ENCODE measurements at places on chromosomes 16 and 17. TPM values are rescaled to one million over a fixed set of nuclear protein-coding genes. Genes with fewer than 3 reads are reported as not detected.

PRSS53 gene
- 0.31 TPM for total RNA-seq

BFAR gene
- 85.7 TPM for total RNA-seq

EXOSC6 gene
- 15.7 TPM for total RNA-seq

TUBG2 gene
- total RNA-seq: 5.5 TPM

SRL gene
- total RNA-seq: not detected

GFAP gene
- total RNA-seq: not detected

C17orf100 gene
- total RNA-seq: 0.29 TPM

ZFP3 gene
- 0.04 TPM for total RNA-seq

TNFRSF17 gene
- not detected for total RNA-seq

AXIN2 gene
- total RNA-seq: 1.8 TPM

NPIPA3 gene
- not detected for total RNA-seq

PRR15L gene
- not detected for total RNA-seq

HS3ST3B1 gene
- total RNA-seq: 9.7 TPM

KRTAP2-1 gene
- not detected for total RNA-seq

ZG16 gene
- total RNA-seq: not detected

GRCh38 chr16:81784072-81784795, 5.1 kb downstream of the PLCG2 start:
- no peak for DNase-seq

- no peak for DNase-seq
Observed at GRCh38 chr16:1494129-1494640, 1.0 kb downstream of the TELO2 start.

- DNase-seq: no peak
Observed at GRCh38 chr17:38511150-38512108, 83.2 kb downstream of the ARHGAP23 start.

- DNase-seq: no peak
Observed at GRCh38 chr17:75808549-75808904, 23.9 kb downstream of the UNK start.

DNA sequence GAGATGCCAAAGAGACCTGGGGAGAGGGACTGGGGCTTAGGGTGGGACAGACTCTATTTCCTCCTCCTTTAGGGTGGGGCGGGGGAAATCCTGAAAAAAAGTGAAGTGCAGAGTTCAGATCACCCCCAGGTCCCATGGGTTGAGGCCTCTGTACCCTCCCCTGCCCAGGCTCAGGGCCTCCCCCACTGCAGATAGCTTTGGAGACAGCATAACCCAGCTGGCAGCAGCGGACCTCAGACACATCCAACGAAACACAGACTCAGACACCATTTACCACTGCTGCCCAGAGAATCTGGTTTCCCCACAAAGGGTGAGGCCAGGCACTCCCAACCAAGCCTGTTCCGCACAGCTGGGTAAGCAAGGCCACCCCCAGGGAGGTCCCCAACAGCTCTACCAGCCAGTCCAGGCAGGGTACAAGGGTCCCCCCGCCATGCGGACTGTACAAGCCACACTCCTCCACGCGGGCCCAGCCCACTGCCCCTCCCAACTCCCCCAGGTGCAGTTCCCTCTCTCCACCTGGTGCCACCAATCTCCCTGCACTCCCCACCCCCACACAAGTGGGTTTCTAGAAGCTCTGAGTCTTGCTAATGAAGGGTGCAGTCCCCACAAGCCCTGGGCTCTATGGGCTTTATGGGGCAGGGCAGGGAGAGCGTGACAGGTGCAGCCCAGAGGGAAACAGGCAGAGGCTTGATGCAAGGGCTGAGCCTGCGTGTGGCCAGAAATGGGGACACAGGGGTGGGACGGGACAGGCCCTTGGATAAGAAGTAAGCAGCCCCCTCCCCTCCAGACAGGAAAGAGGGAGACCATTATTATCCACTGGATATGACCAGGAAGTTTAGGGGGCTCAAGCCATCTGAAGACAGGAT, 8.9 kb downstream of the RHBDF2 start:
- DNase-seq: no peak

- DNase-seq: no peak
Observed at GRCh38 chr17:58371300-58371950, 19.4 kb upstream of the SUPT4H1 start.

DNA sequence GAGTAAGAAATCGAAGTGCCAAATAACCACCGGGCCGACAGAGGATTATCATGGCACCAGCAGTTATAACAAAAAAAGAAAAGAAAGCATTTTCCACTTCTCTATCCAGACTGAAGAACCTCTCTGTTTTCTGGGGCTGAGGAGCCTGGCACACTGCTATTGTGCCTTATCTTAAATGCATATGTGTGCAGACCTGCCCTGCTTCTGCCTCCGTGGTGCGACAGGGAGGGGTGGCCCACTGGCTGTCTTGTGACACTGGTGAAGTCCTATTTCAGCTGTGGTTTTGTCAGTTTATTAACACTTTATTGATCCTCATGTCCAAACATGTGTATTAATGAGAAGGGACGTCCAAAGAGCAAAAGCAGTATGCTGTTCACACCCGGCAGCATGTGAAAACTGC, 55.4 kb downstream of the CDK5R1 start:
- DNase-seq: no peak

DNA sequence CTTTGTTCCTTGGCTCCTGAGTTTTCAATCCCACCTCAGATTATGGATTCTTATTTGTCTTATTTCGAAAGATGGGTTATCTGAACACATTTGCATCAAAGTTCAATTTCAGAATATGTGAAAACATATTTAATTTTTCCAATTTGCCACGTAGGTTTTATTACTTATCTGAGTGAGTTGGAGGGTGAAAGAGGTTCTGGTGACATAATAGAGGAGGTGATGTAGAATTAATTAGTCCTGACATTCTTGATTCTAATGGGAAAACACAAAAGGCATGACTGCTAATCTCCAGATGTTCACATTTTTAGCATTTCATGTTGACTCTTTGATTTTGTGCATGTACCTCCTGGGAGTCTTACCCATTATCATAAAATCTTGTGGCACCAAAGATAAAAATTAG, 9.1 kb downstream of the TOM1L1 start:
- no peak for DNase-seq

DNA sequence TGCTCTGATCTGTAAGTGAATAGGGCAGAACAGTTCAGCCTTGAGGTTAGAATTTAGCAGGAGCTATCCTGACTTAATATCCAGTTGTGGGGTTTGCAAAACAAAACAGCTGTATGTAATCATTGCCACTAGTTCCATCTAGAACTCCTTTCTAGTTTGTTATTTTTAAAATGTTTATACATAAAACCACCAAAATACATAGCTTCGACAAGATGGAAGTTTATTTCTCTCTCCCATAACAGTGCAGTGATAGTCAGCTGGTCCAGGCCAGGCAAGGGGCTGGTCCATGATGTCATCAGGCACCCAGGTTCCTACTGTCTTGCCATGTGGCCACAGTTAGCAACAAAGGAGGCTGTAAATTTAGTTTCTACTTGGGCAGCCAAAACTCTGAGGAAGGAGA, 10.5 kb upstream of the PLK1 start:
- no peak for DNase-seq

DNA sequence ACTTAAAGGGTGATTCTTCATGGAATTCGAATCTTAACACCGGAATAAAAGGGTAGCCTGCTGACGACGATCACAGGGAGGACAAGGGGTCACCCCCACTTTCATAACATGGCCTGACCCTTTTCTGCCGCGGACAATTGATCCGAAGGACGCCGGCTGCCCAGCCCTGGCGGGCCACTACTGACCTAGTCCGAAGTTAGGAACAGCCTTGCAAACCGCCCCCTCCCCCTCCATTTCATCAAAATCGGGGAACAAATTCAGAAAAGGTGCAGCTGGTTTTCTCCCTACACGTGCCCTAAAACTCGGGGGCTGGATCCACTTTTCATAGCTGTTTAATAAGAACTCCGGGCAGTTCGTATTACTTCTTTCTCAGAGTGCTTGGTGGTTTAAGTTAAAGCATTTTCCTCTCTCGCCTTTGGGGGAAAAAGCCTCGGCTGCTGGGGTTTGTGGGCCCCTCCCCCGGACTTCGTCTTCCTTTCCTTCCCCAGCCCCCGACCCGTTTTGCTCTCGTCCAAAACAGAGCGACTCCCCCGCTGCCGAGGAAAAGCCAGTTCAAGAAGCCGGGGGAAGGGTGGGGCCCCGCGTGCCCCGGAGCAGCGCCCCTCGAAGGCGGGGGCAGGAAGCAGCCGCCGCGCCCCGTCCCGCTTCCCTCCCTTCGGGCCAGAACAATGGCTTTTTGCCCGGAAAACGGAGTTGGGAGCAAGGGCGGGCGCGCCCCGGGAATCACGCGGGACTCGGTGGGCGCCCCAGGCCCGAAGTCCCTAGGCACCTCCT, 641 bp upstream of the CBX2 start:
- DNase-seq: peak; percentile 87

DNA sequence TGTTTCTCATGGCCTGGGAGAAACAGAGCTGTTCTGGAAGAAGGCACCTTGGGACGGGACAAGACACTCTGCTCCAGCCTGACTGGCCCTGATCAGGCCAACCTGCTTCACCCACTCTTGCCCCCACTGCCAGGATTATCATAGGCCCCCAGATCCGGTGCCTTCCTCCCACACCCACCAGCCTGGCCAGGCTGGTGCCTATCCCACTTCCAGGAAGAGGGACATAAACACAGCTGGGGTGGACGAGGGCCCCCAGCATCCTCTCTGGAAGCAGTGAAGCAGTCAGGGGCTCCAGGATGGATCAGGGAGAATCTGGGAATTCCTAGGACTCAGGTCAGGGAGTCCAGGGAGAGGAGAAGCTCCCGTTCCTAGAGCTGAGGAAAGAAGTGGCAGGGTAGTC, 16.9 kb upstream of the ITGA3 start:
- DNase-seq: no peak

- no peak for DNase-seq
Observed at GRCh38 chr16:67936880-67937605, 393 bp upstream of the PSMB10 start.

- DNase-seq: no peak
Observed at GRCh38 chr16:71474864-71475263, 12.8 kb upstream of the ZNF23 start.

GRCh38 chr16:3696425-3697218, 20.7 kb downstream of the TRAP1 start:
- peak; percentile 52 for DNase-seq

- DNase-seq: peak; percentile 29
Observed at GRCh38 chr16:52471650-52472370, 75.1 kb downstream of the TOX3 start.

GRCh38 chr16:27379919-27380318, 22.1 kb upstream of the IL21R start:
- DNase-seq: no peak

DNA sequence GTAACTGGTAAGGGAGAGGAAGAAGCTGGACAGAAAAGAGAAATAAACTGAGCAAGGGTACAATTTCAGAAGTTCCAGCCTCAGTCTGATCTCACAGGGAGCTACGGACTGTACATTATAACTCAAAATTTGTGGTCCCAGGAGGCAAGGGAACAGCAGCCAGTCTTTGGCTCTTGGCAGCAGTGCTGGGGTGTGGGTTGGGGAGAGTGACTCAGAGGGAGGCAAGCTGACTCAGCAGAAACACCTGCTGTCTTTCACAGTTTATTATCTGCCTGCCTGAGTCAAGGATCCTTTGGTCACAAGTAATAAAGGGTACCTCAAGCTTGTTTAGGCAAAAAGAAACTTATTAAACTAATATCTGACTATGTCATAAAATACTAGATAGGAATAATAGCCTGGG, 73.5 kb upstream of the KIF2B start:
- DNase-seq: peak; percentile 71

DNA sequence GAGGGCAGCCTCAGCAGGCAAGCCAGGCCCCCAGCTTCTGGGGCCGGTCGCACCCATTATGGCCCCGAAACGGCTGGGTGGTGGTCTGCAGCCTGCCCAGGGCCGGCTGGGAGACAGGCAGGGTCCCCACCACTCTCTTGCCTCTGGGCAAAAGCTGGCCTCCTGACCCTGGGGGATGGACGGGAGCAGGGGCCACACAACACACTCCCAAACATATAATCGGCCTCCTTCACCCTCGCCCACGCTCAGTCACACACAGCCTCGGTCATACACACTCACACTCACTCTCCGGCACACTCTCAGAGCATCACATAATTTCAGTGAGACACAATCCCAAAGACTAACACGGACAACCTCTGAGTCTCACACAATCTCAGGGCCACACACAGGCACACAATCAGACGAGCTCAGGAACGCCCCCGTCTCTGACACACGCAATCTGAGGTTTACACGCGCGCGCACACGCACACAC, 589 bp downstream of the PEMT start:
- no peak for DNase-seq

GRCh38 chr16:55906123-55906522, 30.9 kb upstream of the CES5A start:
- no peak for DNase-seq

DNA sequence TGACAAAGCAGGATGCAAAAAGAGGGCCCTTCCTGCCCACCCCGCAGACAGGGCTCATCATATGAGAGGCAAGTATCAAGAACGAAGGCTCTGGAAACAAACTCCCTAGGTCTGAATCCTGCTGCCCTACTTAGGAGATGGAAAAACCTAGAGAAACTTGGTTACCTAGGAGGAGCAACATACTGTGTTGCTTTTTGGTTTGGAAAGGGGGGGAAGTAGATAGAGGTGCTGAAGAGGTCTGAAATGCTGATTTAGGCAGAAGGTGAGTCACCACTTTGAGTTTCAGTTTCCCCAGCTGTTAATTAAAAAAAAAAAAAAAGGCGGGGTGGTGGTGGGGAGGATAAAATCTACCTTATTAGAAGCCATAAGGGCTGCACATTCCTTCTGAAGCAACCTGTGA, 1.5 kb downstream of the N4BP1 start:
- no peak for DNase-seq

DNA sequence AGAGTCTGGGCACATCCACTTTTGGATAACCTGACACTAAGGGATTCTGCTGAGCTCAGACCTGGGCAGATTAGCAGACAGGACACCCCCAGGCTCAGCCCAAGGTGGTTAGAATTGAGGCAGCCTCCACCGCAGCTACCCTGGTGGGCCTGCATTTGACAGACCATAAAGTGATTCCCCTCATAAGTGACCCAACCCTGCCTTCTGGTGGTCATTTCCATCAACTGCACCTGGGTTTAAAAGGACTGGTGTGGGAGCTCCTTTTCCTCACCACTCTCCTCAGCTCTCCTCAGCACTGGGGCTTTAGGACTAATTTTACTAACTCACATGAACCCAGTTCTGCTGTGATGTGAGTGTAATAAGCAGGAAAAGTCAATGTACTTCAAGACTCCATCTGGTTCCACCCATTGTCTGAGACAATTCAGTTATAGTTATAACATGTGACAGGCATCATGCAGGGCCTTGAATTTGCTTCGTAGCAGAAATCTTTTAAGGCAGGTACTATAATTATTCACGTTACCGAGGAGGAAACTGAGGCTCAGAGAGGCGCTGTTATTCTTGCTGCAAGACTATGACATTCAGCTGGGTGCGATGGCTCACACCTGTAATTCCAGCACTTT, 42.5 kb downstream of the MYH3 start:
- peak; percentile 15 for DNase-seq

GRCh38 chr16:67120025-67120424, 10.3 kb downstream of the PHAF1 start:
- no peak for DNase-seq

GRCh38 chr16:87571868-87572244, 30.5 kb upstream of the JPH3 start:
- no peak for DNase-seq

DNA sequence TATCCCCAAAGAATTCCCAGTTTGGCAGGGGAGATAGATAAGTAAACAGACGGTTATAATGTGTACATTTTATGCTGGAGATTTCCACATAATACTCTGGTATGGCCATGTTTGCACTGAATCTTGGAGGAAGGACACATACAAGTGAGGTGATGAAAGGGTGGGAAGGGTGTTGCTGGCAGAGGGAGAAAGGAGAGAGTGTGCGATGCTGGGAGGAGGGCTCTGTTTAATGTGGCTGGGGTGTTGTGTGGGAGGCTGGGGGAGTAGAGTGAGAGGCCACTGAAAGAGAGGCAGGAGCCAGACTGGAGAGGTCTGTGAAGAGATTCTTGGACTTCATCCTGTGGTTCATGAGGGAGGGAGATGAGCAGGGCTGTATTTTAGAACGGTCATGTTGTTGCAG, 87.6 kb downstream of the SPACA3 start:
- no peak for DNase-seq
